ENCODE measurements at places on chromosomes 7 and 10.

GRCh38 chr7:140857048-140857447 is 67.7 kb downstream of the BRAF start:
- DNase-seq: no peak

DNA sequence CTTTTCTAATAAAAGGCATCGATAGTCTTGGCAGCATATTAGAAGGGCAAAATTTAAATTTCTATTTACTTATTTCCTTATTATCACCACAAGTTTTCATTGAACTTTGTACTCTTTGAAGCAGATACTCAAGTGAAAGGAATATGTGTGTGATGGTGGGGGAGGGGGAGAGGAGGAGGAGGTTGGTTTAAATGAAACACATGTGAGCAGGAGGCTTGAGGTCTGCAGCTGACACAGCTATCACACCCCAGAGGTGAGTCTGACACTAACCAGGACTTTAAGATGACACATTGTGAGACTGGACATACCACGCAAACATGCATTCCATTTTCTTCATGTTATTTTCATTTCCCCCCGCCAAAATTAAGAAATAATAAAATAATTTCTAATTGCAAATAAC is 63.3 kb downstream of the CTTNBP2 start:
- no peak for DNase-seq

GRCh38 chr7:22295402-22296264 is 61.3 kb downstream of the RAPGEF5 start:
- peak; percentile 6 for DNase-seq

GRCh38 chr10:64733980-64734379 is 1212.8 kb downstream of the REEP3 start:
- no peak for DNase-seq

DNA sequence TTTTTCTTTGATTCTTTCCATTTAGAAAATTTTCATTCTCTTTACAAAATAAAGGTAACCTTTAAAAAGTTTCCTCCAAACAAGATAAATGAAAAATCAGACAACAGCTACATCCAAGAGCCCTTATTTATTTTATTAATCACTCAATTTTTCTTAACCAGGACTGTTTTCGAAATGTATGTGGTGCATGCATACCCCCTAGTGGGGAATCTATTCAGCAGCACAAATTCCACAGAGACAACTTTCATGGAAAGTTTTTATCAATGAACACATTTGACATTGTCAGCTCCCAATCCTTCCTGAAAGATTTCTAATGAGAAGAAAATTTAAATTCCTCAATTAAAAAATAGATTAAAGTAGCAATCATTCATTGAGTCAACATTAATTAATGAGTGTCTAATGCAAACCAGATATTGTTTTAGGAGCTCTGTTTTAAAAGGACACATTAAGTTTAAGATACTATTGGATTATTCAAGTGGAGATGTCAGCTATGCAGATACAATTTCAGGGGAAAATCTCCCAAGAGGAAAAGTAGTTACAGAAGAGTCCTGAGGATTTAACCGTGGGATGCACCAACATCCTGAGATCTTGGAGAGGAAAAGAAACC is 5.2 kb upstream of the HTR7 start:
- no peak for DNase-seq

- DNase-seq: no peak
Observed at GRCh38 chr10:98299341-98299740, 31.3 kb upstream of the LOXL4 start.

GRCh38 chr10:68007356-68007755 is 67.7 kb downstream of the HERC4 start:
- DNase-seq: no peak

- no peak for DNase-seq
Observed at GRCh38 chr7:6032167-6032566, 991 bp downstream of the ANKRD61 start.

DNA sequence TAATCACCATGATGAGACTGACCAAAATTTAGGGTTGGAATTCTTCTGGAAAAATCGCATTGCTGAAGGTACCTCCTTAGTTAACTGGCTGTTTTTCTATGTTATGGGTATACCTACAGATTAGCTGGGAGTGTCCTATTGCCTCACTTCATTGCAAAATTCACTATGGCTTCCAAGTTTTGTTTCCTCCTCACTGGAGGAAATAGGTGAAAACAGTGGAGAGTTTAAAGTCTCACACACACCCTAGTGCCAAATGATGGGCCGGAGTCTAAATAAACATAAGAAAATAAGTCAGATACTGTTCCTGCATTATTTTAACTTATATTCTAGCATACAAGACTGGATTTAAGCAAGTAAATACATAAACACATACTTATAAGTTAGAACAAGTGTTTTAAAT is 98.2 kb downstream of the AHR start:
- DNase-seq: no peak

GRCh38 chr7:2715341-2716231 is 27.6 kb downstream of the AMZ1 start:
- no peak for DNase-seq

DNA sequence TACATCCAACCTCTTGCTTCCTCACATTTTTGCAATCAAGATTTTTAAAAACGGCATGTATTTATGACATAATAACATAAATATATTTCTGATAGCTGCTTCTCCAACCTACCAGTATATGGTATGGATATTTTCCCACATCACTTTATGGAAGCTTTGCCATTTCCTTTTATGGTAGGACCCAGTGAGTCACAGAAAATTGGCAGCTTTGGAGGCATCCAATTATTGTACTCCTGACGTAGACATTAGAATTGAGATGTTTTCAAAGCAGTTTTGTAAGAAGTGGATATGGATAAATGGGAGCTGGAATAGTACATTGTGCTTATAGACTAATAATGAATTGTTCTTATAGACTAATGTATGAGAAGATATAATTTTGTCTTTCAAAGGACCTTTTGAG is 23.8 kb upstream of the BICC1 start:
- no peak for DNase-seq

DNA sequence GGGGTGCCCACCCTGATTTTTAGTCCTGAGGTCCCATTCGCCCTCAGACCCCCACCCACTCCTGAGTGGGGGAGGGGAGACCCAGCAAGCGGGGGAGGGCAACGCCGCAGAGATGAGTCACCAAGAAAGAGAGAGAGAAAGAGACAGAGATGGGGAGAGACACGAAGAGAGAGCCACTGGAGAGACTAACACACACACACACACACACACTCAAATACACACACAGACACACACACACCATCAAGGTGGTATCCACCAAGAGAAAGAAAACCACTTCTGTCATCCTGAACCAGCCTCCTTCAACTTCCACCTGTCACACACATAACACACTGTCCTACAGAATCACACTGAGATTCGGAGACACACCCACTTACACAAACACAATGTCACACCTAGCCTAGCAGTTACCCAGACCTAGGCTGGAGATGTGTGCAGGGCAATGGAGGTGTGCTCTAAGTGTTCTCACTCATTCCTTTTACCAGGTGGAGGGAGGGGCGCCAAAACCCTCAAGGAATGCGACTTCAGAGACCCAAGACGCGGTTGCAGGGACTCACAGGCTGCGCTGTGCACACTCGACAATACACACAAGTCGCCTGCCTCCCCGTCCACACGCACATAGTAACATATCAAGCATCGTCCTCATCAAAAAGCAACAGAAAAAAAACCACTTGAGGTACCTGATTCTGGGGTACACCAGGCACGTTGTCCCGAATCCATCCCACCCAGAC is 3.9 kb upstream of the VGF start:
- no peak for DNase-seq

- DNase-seq: no peak
Observed at GRCh38 chr10:112615269-112615668, 168.3 kb downstream of the VTI1A start.

DNA sequence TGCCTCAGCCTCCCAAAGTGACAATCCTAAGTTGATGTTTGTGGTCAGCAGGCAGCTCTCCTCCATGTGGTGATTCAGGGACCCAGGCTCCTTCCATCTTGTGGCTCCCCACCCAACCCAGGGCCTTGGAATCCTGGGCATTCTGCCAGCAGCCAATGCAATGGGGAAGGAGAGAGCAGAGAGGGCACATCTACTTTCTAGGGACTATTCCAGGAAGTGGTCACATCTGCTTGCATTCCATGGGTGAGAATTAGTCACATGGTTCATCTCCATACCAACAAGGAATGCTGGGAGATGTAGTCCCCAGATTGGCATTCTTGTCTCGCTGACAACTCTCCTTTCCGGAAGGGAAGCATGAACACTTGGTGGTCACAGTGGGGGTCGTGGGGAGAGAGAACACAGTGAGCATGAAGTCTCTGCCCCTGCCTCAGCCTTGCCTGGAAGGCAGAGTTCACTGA is 9.9 kb upstream of the SRRM3 start:
- no peak for DNase-seq

DNA sequence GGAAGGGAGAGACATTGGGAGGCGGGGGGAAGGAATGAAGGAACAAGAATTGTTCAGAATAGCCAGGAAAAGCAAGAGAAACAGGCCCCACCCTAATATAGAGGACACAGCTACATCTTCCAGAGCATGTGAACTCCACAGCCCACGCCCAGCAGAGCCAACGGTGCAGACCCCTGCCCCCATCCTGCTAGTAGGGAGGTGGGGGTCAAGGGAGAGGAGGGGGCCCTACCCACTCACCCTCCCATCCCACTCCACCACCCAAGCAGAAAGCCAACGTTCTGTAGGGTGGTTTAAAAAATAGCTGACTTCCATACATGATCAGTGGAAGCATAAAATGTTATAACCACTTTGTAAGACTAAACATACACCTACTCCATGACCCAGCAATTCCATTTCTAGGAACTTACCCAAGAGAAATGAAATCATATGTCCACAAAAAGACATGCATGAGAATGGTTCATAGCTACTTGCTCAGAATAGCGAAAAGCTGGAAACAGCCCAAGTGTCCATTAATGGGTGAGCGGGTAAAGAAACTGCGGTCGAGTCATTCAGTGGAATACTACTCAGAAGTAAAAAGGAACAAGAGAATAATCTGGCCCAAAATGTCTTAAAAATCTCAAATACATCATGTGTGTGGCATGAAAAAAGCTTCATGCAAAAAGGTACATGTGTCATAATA is 31.8 kb downstream of the CTBP2 start:
- no peak for DNase-seq

GRCh38 chr10:26212511-26212910 is 4.1 kb upstream of the GAD2 start:
- no peak for DNase-seq

GRCh38 chr7:128666200-128666599 is 5.9 kb upstream of the GARIN1A start:
- no peak for DNase-seq

DNA sequence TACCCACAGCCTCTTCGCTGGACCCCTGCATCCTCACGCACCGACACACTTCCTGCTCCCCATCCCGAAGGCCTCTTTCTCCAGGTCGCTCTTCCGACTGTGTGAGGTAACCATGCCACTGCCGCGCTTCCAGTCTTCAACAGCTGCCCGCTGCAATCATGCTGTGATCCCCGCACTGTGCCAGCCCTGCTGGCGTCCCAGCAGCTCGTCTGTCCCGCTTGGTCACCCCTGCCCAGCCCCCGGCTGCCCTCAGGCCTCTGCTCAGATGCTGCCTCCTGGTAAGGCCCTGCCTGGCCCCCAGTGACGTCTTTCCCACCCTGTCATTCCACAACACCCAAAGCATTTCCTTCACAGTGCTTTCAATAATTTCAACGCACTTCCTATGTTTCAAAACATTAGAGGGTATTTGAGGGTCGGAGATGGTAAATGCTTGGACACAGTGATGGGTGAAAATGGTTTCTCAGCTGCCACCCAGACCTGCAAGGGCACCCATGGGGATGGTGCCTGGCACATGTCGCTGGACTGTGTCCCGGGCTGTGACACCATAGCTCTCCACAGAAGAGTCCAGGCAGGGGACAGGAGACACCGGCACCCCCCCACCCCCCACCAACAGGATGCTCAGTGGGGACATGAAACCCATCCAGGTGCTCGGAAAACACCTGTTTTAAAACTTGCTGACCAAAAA is 125.2 kb downstream of the MAD1L1 start:
- DNase-seq: no peak

DNA sequence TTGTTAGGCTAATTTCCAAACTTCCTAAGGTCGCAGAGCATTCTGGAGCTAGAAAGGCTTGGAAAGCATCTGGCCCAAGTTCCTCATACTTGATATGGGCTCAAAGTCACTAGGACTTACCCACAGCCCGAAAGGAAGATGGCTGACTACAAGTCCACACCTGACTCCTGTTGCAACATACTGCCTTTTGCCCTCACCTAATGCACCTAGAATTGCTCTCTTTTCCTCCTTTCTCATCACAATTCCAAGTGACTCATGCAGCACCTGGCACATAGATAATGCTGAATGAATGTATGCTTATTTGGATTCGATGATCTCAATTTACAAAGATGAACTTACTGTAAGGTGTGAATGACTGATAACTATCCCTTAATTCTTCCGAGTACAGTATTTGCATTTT is 131.5 kb downstream of the SORBS1 start:
- DNase-seq: no peak

- no peak for DNase-seq
Observed at GRCh38 chr10:73167458-73167782, 388 bp downstream of the ECD start.

GRCh38 chr7:138278601-138279000 is 181.5 kb upstream of the TRIM24 start:
- no peak for DNase-seq

DNA sequence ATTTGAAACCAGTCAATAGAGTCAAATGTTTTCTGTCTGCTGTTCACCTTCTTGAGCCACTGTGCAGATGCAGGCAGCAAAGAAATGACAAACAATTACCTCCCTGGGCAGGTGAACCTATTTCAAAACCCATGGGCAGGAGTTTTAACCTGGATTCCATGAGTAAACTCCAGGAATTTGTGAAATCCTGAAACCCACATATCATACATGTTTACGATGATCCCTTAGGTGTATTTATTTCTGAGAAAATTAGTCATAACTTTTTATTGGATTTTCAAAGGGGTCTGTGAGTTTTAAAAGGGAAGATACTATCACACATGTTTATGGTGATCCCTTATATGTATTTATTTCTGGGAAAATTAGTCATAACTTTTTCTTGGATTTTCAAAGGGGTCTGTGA is 59.8 kb downstream of the ARL5B start:
- no peak for DNase-seq

DNA sequence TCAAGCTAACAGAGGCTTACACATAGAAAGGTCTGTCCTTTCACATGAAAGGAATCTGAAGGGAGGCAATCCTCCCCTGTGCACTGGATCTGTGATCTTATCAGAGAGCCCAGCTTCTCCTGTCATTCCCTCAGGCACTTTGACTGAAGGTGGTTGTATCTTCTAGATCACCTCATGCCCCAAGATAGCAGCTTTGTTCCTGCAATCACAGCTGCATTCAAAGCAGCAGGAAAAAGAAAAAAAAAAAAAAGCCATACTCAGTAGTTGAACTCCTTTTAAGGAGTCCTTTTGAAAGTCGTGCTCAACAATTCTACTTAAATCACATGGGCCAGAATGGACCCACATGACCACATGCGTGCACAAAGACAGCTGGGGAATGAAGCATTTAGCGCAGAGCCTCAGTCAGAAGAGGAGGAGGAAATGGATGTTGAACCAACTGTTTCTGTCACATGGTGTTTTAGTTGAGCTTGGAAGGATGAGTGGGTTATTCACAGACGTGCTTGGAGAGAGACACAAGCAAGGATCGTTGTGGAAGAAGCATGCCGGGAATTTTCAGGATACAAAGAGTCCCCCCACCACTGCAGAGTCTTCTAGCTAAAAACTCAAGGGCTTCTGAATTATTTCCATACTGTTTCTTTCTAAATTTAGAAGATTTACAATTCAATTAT is 13.0 kb upstream of the PFKP start:
- DNase-seq: no peak

- no peak for DNase-seq
Observed at GRCh38 chr10:30185341-30185740, 126.0 kb upstream of the JCAD start.
